ENCODE measurements at places on chromosomes 4 and X. TPM values are rescaled to one million over a fixed set of nuclear protein-coding genes. Genes with fewer than 3 reads are reported as not detected.
A peak's percentile ranks its signal among the peaks of the same experiment; 100 is the strongest.

- DNase-seq, result no peak
These were observed 29.1 kb upstream of the BCORL1 start for GRCh38 chrX:129953334-129953648.

DNA sequence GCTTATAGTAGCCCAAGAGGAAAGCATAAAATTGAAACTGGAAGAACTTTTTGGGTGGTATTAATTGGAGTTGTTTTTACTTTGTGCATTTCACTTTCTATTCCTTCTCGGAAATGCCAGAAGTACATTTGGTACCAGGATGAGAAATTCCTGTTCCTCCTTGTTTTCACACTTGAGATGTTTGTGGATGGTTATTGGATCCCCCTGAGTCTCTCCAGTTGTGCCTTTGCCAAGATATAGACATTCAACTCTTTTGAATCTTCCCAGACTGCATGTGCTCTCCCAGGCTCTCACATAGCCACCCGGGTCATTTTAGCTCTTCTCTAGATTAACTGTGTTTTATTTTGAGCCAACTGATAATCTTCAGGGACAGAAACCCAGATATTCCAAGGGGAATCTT is 120.5 kb downstream of the AFF1 start:
- DNase-seq, result no peak

DNA sequence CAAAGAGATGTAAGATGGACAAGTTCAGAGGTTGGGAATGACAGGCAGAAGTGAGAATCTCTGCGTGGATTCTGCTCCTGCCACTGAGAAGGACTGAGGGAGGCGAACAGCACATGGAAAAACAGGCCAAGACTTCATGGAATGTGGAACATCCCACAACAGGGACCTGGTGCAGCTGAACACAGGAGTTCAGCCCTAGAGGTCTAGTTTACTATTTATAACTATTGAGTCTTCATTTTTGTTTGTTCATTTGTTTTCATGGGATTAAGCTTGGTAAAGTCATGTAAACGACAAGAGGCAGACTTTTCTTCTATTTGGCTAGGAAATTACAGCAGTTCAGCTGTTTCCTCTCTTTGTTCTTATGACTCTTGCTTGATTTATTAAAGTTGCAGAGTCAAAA is 234.5 kb downstream of the MAML3 start:
- DNase-seq, result no peak

DNA sequence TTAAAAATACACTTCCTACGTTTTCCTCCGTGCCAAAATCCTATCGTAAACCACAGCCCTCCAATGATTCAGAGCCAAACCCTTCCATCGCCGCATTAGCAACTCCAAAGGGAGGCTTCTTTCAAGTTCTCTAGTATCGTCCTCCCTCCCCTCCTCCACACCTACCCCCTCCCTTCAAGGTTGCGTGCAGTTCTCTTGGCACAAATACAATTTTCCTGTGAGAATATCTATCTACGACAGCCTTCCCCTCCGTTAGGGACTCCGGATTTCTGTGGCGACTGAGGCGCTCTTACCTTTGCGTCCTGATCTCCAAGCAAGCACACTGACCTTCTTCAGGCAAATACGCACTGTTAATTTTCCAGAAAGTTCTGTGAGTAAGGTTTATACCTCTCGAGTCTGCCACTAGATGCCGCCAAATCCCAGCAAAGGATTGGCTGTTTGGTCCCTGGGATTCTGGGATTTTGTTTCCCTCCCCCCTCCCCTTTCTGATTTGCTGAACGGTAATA is 1.2 kb upstream of the MORF4L2 start:
- DNase-seq, result peak; percentile 76

DNA sequence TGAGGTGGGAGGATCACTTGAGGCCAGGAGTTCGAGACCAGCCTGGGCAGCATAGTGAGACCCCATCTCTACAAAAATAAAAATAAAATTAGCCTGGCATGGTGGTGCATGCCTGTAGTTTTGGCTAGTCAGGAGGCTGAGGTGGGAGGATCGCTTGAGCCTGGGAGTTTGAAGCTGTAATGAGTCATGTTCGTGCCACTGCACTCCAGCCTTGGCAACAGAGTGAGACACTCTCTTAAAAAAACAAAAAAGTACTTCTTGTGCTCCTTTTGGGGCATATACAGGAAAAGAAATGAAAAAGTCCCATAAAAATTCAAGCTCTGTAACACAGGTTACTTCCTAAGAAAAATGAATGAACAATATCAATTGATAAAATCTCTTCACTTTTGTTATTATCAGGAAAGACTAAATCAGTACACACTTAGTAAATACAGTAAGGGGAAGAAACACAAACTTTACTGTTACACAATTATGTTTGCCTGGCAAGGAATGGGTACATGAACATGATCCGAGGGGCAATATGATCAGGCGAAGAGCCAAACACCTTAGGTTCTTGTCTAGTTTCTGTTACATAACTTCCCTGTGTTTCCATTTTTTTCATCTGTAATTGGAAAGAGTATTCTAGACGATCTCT is 46.9 kb downstream of the CCDC158 start:
- DNase-seq, result no peak

IQSEC2 gene
- polyA plus RNA-seq, result 15.7 TPM

GNRHR gene
- polyA plus RNA-seq, result not detected

HPGD gene
- 51.6 TPM for polyA plus RNA-seq

CT45A3 gene
- polyA plus RNA-seq, result not detected

TAF7L gene
- polyA plus RNA-seq, result 0.13 TPM
